ENCODE measurements at places on chromosomes 3 and 15.

- DNase-seq, result no peak
Measured at GRCh38 chr15:100529556-100529955, 806 bp upstream of the CERS3 start.

DNA sequence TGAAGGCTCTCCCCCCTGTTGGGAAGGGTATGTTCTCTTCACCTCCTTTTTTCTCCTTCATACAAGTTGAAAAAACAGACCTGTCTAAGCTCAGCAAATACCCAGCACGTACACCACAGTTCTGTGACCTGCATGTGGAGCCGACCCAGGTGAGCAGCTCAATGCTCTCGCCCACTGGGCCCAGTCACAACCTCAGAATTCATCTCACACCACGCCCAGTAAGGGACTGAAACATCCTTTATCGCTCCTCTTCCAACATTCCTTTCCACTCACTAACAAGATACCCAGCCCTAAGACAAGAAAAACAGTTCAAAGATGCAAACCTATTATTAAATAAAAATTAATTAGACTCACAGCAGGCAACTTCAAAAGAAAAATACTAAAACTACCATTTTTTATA is 68.9 kb downstream of the FOXP1 start:
- DNase-seq, result no peak

- no peak for DNase-seq
Measured at GRCh38 chr3:14534516-14535191, 5.5 kb downstream of the GRIP2 start.

DNA sequence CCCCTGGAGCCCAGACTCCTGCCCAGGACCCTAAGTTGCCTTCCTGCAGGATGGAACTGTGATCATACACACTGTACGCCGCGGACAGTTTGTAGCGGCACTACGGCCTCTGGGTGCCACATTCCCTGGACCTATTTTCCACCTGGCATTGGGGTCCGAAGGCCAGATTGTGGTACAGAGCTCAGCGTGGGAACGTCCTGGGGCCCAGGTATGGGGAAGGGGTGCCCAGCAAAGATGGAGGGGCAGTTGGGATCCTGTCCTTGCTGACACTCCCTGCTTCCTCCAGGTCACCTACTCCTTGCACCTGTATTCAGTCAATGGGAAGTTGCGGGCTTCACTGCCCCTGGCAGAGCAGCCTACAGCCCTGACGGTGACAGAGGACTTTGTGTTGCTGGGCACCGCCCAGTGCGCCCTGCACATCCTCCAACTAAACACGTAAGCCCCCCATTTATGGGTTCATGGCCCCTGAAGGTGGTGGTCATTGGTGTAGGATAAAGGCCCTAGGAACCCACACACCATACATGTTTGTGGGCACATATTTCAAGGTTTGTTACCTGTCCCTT is 28.8 kb downstream of the NBEAL2 start:
- DNase-seq, result no peak

DNA sequence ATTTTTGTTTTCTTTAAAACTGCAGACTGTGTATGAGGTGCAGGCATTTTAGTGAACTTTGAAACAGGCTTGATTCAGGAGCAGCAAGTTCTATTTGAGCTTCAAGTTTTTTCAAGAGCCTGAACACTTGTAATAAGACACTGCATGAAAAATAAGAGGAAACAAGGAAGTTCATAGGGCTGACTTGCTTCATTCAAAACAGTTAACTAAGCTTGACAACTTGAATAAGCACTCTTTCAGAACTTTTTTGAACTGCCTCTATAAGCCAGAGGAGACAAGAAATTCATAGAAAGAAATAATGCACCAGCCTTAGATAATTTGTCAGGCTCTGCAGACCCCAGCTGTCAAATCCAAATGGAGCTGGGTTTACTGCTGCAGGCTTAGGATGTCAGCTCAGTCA is 130.2 kb downstream of the SSR3 start:
- DNase-seq, result no peak

DNA sequence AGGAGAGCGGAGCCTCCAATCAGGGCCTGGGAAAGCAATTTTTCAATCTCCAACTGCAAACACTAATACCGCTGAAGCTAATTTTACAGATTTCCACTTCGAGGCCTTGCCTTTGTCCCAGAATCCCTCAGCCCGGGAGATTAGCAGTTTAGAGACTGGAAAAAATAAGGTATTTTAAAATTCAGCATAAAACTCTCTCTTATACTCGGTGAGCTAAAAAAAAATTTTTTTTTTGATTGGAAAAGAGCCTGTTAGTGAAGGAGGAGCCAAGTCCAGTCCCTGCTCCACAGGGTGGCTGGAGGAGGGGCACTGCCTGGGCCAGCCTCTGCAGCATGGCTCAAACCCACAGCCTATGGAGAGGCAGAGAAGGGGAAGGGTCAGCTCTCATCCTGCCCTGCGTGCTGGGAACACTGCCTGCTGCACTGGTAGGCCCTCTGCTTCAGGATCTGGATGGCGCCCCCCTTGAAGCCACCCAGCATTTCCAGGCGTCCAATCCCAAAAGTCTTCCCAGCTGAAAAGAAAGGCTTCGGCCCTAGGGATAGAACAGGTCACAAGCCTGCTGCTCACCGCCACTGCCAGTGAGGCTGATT is 48.9 kb downstream of the CACNA2D2 start:
- DNase-seq, result no peak

GRCh38 chr15:92161039-92161670 is 232.5 kb upstream of the ST8SIA2 start:
- peak; percentile 59 for DNase-seq

GRCh38 chr15:31197497-31198414 is 96.2 kb upstream of the TRPM1 start:
- peak; percentile 65 for DNase-seq

GRCh38 chr3:164222197-164222596 is 856.1 kb downstream of the SI start:
- no peak for DNase-seq

DNA sequence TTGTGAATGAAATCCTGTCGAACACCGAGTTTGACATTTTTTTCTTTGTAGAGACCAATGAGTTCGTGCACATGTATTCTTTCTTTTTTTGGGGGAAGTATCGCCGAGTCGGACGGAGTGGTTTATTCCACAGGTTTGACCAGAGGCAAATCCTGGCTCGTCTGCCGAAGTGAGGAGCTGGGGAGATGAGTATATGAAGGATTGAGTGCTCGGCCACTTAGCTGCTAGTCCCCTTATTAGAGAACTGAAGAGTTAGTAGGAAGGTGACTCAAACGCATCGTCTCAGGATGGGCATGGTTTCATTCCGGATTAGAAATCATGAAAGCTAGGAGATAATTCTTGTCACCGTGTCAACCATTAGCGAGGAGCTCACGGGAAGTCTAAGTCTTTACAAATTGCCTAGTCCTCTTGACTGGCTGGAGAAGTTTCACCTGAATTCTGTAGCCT is 154.7 kb upstream of the GOLIM4 start:
- peak; percentile 25 for DNase-seq

DNA sequence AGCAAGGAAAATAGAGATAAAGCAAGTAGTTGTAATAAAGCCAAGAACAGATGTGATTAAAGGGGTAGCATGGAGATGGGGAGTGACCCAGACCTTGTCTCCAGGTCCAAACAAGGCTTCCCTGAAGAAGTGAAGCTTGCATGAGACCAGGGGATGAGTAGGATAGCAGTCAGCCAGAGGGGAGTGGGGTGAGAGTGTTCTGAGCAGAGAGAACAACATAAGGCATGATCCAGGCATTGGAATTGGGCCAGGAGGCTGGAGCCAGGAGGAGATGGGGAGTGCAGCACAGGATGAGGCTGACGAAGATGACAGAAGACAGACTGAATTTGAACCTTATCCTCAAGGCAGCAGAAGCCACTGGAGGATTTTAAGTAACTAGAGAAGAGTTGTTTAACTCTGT is 7.2 kb downstream of the TMOD2 start:
- no peak for DNase-seq

DNA sequence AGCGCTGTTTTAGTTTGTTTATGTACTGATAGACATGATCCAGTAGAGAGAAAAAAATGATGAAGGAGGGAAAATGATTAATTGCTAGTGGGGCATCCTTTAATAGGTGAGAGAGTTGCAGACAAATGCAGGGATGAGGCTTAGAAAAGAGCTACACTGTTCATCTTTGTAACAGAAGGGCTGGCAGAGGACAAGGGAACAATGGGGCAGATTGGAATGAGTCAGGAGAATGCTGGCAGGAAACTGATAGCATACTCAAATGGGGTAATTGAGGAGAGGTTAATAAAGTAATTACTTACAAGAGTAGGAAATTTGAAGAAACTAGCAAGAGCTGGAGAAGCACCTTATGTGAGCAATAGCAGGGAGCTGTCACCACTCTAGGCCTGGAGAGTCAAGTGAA is 170.9 kb downstream of the OXSM start:
- DNase-seq, result no peak
